ENCODE measurements at places on chromosomes 5 and 9.

- DNase-seq = no peak
Observed at GRCh38 chr5:144335561-144335960, 164.9 kb downstream of the KCTD16 start.

DNA sequence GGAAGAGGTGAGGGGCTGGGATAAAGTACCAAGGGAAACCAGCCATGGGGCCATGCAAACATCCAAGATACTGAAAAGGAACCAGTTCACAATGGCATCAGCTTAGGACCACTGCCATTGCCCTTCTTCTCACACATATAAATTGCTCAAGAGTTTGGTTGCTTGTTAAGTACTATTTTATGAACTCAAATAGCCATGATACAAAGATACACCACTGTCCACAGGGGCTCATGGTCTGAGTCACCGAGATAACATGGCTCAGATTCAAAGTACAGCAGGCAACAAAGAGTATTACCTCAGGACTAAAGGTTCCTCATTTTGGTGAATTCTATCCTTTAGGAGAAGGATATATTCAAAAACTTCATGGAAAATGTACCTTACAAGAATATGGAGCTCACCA lies 55.6 kb downstream of the FANCC start:
- no peak for DNase-seq

DNA sequence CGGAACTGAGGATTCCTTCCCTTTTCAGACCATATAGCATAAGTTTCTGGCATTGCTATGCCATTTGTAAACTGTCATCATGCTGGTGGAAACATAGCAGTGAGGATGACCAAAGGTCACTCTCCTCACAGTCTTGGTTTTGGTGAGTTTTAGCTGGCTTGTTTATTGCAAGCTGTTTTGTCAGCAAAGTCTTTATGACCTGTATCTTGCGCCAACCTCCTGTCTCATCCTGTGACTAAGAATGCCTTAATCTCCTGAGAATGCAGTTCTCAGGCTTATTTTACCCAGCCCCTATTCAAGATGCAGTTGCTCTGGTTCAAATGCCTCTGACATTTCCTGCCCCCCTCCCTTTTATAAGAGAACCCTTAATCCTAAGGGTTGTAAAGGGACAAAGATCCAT lies 26.7 kb upstream of the GRIA1 start:
- no peak for DNase-seq

- no peak for DNase-seq
Observed at GRCh38 chr5:115557667-115558387, 13.3 kb upstream of the FEM1C start.

DNA sequence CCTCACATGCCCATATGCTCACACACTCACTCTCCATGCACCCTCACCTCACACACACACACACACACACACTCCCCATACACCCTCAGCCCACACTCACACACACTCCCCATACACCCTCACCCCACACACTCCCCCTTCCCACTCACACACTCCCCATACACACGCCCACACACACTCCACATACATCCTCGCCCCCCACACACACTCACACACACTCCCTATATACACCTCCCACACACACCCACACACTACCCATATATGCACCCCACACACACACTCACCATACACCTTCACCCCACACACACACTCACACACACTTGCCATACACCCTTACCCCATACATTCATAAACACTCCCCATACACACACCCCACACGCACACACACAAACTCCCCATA lies 550.7 kb upstream of the DAP start:
- DNase-seq = no peak

GRCh38 chr9:21883642-21884041 lies 81.2 kb downstream of the MTAP start:
- no peak for DNase-seq

- peak; percentile 16 for DNase-seq
Observed at GRCh38 chr5:179668391-179668790, 12.4 kb downstream of the CBY3 start.

DNA sequence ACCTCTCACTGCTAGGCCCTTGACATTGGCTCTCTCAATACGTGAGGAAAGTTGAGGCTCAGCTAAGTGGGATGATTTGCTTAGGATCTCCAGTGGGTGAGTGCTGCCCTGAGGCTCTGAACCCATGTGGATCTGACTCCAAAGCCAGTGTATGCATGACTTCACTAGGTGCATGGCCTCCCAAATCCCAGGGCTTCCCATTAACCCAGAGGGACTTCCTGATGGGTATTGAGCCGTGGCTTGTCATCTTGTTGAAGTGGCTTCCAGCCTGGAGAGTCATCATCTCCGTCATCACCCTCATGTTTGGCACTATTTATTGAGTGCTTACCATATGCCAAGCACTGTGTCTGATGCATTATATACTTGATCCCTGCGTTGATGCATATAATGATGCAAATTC lies 37.3 kb upstream of the TEX48 start:
- DNase-seq = no peak

- DNase-seq = no peak
Observed at GRCh38 chr5:146016764-146017484, 80.5 kb downstream of the SH3RF2 start.
